ENCODE measurements at places on chromosomes 1 and 21. TPM values are rescaled to one million over a fixed set of nuclear protein-coding genes. Genes with fewer than 3 reads are reported as not detected.

DNA sequence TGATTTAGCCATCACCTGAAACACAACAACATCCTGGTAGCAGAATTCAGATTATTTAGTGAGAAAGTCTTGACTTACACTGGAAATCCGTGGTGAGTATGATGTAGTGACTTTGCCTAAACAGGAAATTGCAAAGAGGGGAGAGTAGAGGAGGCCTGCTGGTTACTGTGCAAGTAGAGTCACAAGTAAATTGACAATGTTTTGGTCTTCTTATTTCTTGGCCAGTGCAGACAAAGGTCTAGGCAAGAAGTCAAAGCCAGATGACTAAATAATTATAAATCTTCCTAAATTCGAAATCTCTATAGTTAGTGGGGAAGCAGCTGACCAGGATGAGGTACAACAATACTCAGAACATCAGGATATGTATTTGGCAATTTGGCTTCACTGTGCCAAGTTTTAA lies 159.5 kb upstream of the KCTD3 start:
- no peak for ATAC-seq

DNA sequence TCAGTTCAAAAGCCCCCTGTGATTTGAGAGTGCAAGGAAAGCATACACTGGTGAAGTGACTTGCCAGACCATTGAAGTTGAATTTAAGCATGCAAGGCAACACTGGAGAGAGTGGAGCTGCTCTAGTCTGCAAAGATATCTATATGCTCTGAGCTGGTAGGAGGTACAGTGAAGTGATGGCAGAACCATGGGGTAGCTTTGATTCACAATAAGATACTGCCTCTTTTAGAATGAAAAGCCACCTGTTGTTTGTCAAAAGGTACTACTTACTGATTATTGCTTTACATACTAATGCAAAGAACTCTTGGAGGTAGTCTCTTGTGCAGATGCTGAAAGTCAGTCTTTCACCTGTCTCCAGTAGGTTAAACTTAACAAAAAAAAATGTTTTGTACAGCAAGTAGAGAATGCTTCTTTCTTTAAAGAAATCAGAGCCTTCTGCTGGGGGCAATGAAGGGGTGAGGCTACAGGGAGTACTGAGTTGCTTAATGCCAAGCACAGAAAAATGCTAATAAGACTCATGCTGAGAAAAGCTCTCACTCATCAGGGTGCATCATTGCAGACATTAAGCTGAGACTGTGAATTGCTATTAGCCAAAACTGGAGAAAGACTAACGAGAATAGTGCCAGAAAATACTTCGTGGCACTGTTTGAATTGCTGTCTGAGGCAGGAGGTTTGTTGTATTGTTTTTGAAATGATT lies 1150.5 kb upstream of the TMPRSS15 start:
- ATAC-seq: no peak

DNA sequence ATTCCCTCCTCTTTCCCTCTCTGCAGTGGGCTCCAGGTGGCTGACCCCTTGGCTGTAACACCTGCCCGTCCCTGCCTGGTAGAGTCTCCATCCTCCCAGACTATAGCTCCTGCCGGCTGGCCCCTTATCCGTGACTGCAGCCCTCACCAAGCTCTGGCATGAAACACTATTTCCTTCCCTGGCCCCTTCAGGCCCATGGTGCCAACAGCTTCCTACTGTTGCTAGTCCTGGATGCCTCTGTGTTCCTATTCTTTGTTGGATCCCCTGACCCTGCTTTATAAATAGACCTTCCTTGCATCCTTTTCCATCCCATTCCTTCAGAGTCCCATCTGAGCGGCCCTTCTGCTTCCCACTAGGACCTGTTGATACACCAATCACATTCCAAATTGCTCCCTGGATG lies 195.0 kb downstream of the ZNF326 start:
- no peak for ATAC-seq

DNA sequence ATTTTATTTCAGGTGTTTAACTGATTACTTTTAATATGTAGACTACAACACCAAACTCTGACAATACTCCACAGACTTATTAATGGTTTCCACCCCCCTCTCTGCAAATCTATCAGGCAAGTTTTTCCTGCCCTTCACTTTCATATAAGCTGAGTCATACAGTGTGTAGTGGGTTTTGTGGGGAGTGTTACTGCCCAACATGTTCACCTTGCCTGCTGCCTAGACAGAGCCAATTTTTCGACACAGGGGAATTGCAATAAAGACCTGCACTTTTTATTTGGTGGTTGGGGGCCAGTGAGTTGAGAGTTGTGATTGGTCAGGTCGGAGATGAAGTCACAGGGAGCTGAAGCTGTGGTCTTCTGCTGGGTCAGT lies 119.7 kb downstream of the PPIAL4G start:
- ATAC-seq: no peak

- no peak for ATAC-seq
These were observed 16.1 kb downstream of the F5 start for GRCh38 chr1:169570172-169570574.

DNA sequence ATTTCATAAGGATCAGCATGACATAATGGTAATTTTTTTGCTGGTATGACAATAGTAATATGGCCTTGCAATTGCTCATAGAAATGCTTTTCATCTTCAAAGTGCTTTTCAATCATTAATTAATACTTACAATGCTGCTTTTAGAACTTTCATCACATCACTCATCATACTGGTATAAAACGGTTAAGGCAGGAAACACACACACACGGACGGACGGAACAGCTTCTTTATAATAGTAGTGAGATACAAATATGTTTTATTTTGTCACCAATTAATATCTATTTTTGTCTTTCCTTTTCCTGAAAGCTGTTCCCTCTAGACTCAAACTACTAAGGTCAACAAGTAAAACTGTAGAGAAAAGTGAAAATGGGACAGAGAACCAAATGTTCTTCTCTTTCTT lies 353.9 kb upstream of the PKN2 start:
- ATAC-seq: no peak

DNA sequence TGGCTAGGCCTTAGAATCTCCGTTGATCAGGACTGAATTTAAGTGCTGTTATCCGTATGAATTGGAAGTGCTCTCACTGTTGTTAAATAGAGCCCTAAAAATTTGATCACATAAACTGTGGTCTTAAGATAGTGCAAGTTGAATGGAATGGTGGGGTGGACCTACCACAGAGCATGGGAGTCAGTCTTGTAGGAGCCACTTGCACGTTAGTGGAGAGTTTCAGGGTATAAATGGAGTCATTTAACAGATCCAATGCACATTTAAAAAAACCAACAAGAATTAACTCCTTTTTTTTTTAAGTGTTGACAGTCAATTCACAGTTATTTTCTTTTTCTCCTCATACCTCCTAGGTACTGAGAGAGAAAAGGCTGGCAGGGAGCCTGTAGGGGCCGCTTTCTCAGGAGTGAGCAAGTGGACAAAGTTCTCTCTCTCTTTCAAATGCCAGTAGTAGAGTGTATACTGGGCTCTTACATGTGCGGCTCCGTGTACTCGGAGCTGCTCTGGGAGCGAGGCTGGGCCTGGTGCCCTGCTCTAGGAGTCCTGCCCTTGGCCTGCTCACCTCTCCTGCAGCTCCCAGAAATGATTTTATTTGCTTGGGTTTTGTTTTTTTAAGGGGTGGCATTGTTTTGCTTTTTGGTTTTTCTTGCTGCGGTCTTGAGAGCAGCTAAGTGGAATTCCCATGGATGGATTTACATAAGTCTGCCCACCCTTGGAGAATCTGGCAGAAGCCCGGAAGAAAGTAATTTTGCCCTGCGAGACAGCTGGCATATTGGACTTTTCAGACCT lies 91.3 kb downstream of the ATP5PO start:
- ATAC-seq: no peak

DNA sequence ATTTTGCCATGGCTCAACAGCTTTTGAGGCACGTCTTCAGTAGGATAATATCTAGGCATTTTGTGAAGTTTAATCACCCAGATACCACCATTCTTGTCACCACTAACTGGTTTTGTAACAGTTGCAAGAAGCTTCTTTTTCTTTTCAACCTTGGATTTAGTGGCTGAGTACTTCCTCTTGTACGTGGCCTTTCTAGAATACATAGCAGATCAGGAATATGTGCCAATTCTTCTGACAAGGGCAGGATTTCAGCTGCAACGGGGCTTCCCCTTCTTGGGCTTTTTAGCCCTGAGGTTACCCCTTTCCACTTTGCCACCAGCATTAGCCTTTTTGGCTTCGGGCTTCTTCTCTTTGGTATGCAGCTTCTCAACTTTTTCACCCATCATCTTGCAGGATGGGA lies 79.3 kb upstream of the WARS2 start:
- no peak for ATAC-seq

C1orf185 gene
- not detected for total RNA-seq

NGF gene
- total RNA-seq: 0.74 TPM

NOS1AP gene
- 4.2 TPM for total RNA-seq

All from gastroesophageal sphincter (tissue), 4 donors.